RCC 7860 (cell line): ENCODE measurements at places on chromosomes 11 and 22.

- DNase-seq, result no peak
Observed at GRCh38 chr11:64048042-64048854, 12.5 kb downstream of the FLRT1 start.

GRCh38 chr11:3021125-3021524 lies 29.0 kb upstream of the NAP1L4 start:
- DNase-seq, result no peak

- no peak for DNase-seq
Observed at GRCh38 chr11:13341026-13341425, 63.4 kb downstream of the BMAL1 start.

DNA sequence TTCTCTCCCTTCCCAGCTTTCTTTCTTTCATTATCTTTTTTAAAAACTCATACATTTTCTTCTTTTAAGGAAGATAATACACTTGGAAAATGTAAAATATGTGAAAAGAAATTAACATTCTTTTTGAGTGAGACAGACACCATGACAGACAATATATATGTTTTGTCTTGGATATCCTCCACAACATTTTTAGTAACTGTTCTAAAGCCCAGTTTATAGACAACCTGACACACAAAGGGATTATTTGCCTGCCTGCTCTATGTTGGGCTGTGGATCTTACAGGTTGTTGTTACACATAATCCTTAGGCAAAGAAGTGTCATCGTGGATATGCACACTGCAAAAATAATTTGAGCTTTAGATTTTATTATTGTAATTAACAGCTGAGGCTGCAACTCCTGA lies 301.4 kb upstream of the PDGFD start:
- no peak for DNase-seq

DNA sequence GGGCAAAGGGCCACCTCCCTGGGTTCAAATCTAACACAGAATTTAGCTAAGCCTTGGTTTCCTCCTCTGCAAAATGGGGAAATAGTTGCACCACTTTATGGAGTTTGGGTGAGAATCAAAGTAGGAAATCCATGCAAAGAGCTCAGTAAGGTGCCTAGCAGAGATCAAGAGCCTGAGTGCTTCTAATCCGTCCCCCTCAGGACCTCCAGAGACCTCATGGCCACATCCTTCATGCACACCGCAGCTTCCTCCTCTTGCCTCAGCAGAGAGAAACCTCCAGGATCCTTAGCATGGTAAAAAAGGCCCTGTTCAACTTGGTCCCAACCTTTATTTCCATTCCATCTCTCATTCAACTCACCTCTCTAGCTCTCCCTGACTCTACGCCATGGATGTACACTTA lies 37.8 kb upstream of the NAV2 start:
- DNase-seq, result no peak

GRCh38 chr11:102453302-102453695 lies 734 bp upstream of the TMEM123 start:
- no peak for DNase-seq

DNA sequence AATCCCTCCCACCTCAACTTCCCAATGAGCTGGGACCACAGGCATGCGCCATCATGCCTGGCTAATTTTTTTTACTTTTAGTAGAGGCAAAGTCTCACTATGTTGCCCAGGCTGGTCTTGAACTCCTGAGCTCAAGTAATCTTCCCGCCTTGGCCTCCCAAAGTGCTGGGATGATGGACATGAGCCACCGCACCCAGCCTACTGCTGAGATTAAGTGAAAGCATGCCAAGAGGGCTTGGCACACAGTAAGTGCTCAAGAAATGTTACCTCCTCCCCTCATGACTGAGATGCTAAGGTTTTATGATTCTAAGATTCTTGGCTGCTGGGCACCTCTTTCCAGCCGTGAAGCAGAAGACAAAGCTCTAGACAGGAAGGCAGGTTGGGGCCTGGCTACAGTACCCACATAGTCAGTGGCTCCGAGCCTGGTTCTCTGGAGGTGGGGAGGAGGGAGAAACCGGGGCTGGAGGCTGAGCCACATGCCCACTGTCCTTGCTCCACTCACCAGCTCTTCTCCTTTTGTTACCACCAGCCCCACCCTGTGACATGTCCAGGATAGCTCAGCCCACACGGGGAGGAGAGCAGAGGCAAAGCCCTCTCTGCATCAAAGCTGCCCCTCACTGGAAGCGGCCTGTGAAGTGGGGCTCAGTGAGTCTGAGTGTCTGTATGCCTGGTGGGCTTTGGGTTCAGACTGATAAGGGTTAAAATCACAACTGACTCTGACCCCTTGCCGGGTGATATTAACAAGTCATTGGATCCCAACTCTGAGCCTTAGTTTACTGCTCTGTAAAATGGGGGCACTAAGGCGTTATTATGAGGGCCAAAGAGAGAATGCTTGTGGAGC lies 12.9 kb downstream of the ARHGEF17 start:
- no peak for DNase-seq
